Suppressor macrophage (primary cell): ENCODE measurements at places on chromosomes 3 and 15.

DNA sequence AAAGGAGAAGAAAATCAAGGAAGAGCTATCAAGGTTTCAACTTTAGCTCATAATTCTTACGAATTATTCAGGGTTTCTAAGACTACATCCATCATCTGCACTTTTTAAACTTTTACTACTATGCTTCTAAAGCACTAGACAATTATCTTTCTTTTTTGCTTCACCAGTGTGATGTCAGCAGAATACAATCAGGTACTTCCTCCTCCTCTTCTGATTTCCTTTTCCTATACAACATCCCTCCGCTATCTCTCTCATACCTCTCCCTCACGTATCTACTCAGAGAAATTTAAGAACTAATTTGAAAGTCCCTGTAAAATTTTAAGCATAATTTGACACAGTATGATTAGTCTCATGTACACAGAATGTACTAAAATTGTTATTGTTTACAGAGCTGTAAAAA, 47.3 kb upstream of the USP50 start:
- no peak for DNase-seq

DNA sequence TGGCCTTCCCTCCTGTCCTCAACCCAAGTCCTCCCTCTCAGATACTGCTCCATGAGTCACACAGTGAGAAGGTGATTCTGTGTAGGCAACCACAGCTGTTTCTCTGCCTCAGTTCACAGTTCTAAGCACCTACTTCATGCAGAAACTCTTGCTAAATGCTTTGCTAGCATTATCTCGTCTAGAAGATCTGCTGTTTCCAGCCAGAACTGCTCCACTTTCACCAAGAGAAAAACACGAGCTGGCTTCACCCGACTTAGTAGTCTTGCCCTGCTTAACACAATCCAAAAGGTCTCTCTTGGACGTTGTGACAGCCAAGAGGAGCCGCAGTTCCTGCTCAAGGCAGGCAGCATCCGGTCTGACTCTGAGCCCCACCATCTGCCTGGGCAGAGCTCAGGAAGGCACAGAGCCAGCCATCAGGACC, 272.1 kb downstream of the UACA start:
- DNase-seq = no peak

DNA sequence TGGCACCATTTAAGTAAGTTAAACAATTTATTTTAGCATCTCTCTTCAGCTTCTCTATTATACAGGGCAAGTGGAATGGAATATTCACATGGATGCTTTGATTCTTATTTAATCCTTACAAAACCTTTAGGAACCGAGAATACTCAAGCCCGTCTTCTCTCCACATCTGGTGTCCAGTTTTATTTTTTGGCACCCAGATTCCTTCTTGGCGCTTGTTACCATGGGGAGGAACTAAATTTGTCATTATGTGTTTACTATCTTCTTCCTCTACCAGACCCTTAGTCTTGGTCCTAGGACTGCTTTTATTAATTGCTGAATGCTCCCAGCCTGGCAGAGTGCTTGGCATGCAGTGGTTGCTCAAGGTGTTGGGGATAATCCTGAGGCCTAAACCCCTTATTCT, 138.8 kb downstream of the CACNA2D3 start:
- DNase-seq = no peak

DNA sequence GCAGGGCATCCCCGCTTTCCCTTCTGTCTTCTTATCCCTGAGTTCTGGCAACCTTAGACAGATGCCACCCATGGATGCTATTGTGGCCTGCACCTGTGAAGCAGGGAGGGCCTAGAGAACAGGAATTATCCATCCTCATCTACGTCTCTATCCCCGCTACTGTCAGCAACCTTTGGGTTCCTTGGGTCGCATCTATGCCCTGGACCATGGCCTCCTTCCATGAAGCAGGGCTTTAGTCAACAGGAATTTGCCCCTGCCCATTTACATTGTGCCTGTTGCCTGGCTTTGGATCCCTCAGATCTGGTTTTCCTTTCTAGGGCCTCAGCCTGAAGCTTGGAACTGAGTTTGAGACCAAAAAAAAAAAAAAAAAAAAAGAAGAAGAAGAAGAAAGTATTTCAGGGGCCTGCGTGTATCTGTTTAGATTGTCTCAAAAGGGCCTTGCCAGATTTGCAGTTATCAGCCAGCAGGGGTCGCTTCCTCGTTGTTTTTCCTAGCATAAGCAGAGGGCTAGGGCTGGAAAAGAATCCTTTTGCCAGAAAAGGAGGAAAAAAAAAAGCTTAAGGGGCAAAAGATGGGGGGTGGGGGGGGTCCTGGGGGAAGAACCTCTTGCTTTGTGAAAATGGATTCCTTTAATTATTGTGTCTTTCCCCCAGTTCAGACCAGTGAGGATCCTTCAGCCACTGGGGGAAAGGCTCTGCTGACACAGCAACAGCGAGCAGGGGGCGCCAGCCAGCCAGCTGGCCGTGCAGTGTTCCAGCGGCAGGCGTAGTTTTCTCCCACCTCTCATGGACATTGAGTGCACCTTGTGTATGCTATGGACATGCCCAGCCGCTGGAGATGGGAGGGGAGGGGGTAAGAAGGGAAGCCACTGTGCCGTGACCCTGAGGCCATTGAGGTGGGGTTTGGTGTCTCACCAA, 65.7 kb upstream of the ALDH1L1 start:
- peak; percentile 77 for DNase-seq

GRCh38 chr3:110070161-110070916, 733.0 kb upstream of the DPPA4 start:
- no peak for DNase-seq

GRCh38 chr3:88362428-88362827, 212.7 kb downstream of the C3orf38 start:
- DNase-seq = no peak

DNA sequence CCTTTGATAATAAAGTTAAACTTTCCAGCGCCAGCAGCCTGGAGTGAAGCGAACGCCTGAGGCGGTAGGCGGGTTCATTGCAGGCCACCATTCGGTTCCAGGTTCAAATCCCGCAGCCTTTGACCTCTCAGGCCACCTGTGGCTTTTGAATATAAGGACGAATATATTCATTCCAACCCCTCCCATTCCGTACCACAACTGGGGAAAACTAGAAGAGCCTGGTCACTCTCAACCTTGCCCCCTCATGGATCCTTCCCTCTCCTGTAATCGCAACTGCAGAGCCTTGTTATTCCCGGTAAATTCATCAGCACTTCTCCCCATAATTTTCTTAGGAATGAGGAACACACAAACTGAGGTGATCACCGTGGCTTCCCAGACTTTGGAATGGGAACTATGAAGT, 35.2 kb downstream of the ZIC4 start:
- no peak for DNase-seq

GRCh38 chr3:174285242-174285864, 573.8 kb upstream of the NAALADL2 start:
- DNase-seq = no peak

GRCh38 chr3:43095370-43095769, 10.5 kb downstream of the POMGNT2 start:
- DNase-seq = no peak

DNA sequence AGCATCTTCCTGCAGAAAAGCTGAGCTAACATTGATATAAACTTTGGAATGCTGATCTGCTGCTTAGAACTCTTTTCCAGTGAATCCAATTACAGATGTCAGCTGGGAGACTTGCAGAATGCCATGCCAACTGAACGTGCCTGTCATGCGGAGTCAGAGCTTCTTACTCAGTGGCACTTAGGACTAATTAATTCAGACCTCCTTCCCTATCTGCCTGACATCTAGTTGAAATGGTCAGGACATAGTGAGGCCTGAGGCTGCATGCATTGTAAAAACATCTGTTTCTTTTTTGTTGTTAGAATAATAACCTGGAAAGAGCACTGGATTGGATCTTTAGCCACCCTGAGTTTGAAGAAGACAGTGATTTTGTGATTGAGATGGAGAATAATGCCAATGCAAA, 112.6 kb downstream of the USP13 start:
- no peak for DNase-seq

GRCh38 chr3:66499881-66500575, 794 bp downstream of the LRIG1 start:
- peak; percentile 50 for DNase-seq

DNA sequence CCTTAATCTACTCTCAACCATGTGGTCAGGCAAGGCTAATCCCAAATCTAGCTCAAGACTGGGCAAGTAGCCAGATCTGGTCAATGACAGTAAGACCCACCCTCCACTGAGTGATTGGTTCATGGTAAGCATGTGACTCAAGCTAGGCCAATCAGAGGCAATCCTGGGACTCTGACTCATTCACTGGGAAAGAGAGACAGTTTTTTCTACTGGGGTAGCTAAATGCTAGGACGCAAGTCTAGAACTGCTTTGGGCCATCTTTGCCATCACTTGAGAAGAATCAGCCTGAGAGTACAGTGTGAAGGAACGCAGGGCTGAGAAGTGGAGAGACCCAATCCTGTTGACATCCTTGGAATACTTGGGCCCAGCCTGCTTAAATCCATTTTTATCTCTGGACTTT, 9.4 kb upstream of the RAD18 start:
- peak; percentile 31 for DNase-seq

GRCh38 chr3:36562945-36563344, 182.6 kb downstream of the STAC start:
- no peak for DNase-seq

GRCh38 chr15:69606921-69607500, 154.4 kb downstream of the RPLP1 start:
- peak; percentile 68 for DNase-seq

DNA sequence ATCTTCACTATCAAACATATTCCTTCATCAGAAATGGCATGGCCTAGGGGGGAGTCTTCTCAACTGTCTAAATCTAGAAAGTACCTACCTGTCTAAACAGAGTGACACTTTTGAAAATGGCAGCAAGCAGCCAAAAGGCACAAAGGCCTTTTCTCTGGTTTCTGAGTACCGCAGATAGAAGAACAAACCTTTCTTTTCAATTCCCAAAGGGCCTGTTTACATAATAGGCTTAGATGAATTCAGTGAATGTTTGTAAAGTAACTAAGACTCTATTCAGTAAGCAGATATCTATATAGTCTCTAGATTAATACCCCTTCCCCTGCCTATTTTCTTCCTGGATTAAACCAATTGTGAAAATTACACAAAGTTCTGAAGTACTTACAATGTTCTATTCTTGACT, 7.1 kb downstream of the MYEF2 start:
- no peak for DNase-seq

DNA sequence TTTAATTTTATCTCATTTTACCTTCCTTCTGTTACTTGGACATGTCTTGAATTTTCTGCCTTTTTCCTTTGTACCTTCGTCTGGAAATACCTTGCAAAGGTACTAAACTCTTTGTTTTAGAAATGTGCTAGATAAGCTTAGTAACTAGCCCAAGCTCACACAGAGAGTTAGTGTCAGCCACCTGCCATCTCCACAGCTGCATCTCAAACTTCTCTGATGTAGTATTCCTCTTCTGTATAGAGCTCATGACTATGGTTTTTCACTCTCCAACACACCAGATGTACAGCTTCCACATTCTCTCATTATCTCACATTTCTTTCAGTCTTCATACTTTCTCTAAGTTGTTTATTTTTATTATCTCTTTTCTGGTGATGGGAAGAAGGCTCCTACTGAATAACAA, 516.6 kb upstream of the ROBO2 start:
- no peak for DNase-seq

DNA sequence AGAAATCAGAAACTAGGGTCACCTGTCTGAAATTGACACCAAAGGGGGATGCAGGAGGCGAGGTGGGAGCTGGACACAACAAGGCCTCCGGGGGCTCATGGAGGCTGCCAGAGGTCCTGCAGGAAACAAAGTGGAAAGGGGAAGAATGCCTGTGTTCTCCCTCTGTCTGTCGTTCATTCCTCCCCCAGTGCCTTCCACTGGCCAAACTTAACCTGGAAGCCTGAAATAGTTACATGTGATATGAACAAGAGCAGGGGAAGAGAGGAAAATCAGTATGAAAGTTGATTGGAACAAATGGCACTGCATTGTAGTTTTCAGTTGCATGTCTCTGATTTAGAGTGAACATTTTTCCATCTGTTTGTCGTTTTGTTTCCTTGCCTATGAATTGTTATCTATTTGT, 502.0 kb upstream of the CFAP20DC start:
- DNase-seq = no peak

GRCh38 chr3:122576174-122576940, 1.1 kb upstream of the PARP15 start:
- peak; percentile 32 for DNase-seq

DNA sequence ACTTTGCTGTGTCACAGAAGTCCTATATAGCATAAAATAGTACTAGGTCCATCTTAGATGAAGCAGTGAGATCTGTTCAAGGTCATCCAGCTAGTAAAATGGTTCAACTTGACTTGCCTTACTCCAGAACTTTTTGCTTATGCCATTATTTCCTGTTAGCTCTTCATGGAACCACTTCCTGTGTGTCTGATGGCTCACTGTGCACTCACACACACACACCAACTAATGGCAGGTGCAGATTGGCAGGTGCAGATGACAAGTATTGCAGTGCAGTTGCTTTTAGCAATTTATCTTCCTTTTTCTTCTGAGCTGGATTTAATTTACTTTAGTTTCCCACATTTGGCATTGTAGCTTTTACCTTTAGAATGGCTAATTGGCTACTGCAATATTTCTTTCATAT, 29.8 kb downstream of the GOLGA8S start:
- DNase-seq = no peak

DNA sequence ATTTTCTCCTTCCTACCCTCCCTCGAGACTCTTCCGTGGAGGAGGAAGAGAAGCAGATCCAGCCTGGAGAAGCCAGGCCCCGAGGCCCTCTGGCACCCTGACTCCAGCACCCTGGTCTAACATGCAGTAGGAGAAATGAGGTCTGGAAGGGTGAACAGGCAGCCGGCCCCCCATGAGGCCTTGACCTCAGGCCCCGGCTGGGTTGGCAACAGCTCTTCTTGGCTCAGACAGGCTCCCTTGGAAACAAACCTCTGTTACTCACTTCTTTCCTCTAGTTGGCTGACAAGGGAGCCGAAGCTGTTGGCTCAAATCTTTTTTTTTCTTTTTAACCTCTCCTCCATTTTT, 73.4 kb downstream of the CPN2 start:
- DNase-seq = no peak
